ENCODE measurements at places on chromosomes 16 and 17.

DNA sequence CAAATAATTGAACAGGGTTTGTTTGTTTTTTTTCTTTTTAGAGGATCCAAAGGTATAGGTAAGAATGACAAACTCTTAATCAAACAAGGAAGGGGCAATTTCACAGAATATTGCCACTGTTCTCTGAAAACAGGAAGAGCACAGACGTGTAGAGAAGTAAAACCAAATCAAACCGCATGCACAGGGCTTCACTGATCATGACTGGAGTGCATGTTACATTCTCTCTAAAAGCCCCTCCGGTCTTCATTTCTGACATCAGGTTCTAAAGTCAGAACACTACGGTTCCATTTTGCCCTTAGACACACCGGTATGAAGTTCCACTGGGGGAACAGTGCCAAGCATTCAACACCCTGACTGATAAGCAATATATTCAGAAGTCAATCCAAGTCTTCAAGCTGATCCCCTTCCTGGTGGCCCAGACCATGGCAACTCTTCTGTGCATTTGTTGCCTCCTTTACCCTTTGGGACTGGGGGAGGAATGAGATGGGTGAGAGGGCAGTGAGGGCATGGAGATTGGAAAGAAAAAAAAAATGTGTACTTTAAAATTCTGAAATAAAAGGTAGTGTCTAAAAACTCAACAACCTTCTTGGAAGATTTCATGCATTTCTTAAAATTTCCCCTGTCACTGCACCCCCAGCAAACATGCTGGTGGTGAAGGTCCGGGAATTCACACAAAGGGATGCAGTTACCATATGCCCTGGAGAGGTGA, 1.4 kb downstream of the MMD start:
- DNase-seq, result no peak

DNA sequence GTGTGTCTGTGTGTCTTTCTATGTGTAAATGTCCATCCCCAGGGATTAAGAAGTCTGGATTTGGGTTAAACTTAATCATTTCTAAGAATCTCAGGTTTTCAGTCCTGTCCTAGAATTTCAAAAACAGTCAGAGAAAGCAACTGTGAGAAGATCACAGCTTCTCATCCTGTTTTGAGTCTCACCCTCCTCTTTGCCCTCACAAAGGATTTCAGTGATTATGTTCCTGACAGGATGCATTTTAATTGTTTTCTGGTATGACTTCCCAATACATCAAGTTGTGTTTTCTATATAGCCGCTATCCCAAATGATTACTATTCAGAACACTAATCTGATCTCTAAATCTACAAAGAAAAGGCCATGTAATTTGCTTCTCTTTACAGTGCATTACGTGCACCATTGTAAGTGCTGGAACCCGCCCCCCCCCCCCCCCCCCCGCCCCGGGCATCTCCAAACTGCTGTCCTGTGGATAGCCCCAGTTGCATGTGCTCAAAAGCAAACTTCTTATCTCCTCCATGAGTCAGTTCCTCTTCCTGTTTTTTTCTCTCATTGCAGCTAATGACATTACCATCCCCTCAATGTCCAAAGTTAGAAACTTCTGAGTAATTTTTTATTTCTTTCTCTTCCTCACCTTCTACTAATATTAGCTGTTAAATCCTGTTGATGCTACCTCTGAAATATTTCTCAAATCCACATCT, 73.9 kb downstream of the CDH13 start:
- DNase-seq, result no peak

DNA sequence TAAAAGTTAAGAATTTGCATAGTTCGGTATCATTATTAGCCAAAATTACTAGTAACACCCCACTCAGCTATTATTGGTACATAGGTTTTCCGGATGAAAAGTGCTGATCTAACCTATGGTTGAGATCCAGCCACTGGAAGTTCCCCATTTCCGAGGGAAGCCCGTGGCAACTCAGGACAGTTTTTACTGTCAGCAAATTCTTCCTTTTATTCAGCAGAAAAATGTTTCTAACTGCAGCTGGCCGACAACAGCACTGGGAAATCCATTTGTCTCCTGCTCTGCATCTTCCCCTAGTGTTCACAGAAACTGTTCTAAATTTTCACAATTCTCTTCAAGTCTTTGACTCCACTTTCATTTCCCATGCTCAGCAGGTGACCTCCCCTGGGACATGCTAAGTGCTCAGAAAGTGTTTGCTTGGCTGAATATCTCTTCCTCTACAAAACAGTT, 15.5 kb upstream of the MMD start:
- no peak for DNase-seq

DNA sequence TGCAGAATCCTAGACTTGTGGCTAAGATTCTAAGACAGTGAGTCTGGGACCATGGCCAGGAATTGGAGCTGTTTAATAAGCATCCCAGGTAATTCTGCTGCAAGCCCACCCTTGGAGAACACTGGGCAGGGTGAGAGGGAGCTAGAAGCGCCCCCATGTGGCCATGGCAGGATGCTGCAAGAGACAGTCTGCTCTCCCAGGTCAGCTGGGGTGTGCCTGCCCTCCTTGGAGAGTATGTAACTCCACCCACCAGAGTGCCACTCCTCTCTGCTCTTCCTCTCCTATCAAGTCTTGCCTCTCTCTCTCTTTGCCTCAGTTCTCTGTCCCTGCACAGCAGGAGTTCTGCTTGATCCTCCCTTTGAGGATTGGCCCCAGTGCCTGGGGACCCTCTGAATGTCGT, 14.9 kb downstream of the RCVRN start:
- no peak for DNase-seq

DNA sequence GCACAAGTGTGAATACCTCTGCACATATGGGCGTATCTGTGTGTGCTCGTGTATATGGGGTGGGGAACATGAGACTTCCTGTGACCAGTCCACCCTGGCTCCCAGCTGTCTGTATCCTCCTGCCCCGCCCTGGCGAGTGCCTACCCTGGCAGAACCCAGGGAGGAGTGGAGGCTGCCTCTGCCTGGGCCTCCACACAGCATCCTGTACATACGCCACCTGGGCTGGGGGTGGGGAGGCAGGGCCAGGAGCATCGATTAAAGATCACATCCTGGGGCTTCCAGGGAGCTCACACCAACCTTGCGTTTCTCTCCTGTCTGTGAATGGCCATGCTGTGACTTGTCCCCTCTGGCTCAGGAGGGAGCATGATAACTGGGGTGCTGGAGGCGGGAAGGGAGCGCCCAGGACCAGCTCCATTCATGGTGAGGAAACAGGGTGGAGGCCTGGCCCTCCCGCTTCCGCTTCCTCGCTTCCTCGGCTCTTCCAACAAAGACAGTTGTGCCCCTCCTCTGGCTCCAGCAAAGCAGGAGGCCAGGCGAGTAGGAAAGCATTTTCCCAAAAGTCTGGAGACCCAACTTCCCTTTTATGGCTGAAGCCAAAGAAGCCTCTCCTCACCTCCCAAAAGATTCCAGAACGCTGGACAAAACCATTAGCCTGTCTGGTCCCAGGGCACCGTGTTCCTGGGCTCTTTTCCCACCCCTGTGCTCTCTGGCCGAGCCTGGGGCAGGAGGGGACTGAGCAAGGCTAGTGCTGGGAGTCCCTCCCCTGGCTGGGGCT, 22.9 kb downstream of the ADAM11 start:
- no peak for DNase-seq

GRCh38 chr16:50939356-50939755, 197.5 kb downstream of the CYLD start:
- no peak for DNase-seq

DNA sequence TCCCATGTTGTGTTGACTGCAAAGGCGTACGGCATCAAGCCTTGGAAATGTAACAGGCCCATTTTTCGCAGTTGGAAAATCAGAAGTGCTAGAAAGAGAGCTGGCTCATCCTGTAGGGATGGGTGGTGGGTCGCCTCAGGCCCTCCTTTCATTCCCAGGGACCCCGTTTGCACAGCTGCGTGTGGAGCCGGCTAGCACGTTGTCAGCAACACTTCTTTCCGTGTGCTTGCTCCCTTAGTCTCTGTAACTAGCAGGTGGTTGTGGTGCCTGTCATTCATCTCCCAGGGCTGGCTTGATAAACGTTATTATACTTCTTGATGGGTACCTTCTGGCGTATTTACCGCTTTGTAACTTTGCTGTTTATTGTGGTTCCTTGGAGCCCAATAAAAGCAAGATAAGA, 239.0 kb upstream of the CACNG5 start:
- no peak for DNase-seq
